ENCODE measurements at places on chromosomes 7 and 10. TPM values are rescaled to one million over a fixed set of nuclear protein-coding genes. Genes with fewer than 3 reads are reported as not detected.

DNA sequence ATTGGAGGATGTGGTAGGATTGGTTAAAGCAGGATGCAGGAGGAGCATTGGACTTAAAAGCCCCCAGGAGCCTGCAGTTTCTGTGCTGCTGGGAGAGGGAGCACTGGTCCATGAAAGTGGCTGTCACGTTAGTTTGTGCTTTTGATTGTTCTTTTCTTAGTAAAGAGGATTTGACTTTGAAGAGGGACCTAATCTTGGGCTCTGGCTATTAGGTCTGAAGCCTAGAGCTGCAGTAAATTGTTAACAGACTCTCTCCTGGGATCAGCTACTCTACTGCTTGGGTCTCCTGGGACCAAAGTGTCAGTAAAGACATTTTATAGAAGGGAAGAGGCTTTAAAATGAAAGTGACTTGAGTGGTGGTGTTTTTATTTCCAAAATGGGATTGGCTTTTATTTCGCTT is 3.7 kb downstream of the ZFYVE27 start:
- peaks cover 22% of the 10 kb centered on the region for H3K36me3 ChIP-seq
- H3K27ac ChIP-seq = no peak overlapping the region
- no peak for DNase-seq
- H3K27me3 ChIP-seq = peaks cover 6% of the 10 kb centered on the region

DNA sequence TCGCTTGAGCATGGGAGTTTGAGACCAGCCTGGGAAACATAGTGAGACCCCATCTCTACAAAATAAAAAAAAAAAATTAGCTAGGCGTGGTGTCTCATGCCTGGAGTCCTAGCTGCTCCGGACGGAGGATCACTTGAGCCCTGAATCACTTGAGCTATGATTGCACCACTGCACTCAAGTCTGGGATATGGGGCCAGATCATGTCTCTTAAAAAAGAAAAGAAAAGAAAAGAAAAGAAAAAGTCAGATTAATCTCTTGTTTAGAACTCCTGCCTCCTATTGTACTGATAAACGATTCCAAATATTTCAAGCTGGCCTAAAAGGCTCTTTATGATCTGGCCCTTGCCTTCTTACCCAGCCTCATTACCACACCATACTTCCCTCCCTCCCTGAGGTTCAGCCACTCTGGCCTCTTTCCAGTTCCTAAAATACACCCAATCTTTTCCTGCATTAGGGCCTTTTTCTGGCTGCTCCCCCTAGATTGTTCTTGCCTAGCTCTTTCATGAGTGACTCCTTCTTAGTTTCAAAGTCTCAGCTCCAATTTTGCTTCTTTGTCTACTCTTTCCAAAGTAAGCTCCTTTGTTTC is 41.7 kb downstream of the VCL start:
- DNase-seq = no peak
- H3K27me3 ChIP-seq = no peaks in the 10 kb centered on the region
- H3K36me3 ChIP-seq = peaks cover 16% of the 10 kb centered on the region
- peak overlapping the region; percentile 57 for H3K27ac ChIP-seq
- H3K4me1 ChIP-seq = peaks cover 21% of the 10 kb centered on the region

- no peak overlapping the region for H3K4me3 ChIP-seq
- no peaks in the 10 kb centered on the region for H3K36me3 ChIP-seq
- DNase-seq = no peak
- H3K27ac ChIP-seq = no peak overlapping the region
These were observed 5.3 kb downstream of the PARD3 start for GRCh38 chr10:34809796-34810195.

DNA sequence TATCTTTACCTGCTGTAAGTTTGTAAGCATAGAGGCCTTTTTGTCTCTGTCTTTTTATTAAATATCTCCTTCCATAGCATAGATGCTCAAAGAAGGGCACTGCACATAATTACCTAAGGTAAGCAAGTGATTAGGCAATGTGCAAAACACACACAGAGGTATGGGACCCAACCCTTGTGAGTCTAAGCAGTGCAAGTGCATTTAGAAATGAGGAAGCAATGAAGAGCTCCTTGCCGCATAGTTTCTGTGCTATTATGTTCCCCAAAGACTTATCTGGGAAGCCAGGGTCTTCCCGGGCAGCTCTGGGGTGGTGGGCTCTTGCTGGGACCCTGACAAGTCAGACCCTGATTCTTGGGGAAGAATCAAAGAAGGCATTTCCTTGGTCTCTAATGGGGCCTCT is 13.5 kb upstream of the MGAM2 start:
- H3K4me3 ChIP-seq = no peak overlapping the region
- no peaks in the 10 kb centered on the region for H3K4me1 ChIP-seq
- H3K36me3 ChIP-seq = no peaks in the 10 kb centered on the region

DNA sequence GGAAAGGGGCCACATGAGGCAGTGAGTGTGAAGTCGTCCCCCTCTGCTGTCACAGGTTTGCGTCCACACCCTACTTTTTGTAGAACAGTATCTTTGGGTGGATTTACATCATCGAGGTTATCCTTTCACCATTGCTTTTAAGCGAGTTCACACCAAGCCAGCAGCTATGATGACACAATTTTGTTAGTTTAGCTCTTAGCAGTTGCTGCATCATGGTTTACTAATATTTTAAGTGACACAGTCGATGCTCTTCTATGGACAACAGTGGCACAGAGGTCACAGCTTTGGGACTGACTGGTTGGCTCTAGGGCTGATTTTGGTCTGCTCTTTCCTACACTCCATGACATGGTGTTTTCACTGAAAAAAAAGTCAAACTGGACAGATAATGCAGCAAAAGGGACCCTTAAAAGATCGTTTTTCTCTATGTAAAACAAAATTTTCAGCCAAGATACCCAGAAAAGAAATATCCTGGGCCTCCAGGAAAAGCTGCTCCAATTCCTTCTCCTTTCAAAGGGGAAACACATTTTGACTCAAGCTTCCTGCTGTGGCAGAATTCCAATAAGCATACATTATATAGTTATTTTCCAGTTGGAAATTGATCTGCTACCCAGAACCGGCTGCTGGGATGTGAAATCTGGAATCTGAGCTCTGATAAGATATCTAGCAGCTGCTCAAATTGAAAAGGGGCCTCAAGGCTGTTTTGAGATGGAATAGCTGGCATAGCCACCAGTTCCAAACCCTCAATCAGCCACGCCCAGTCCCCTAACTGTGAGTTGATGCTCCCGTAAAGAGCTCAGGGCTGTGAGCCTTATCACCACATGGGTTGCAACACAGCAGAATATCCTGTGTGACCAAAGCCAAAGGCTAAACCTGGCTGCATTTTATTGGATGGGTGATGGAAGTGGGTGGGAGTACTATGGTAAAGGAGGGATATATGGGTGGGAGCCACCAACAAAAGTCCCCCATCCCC is 114.2 kb downstream of the SMURF1 start:
- peak overlapping the region; percentile 60 for H3K27ac ChIP-seq
- no peaks in the 10 kb centered on the region for H3K27me3 ChIP-seq
- peaks cover 63% of the 10 kb centered on the region for H3K36me3 ChIP-seq
- no peak overlapping the region for H3K4me3 ChIP-seq
- no peak for DNase-seq
- no peaks in the 10 kb centered on the region for H3K4me1 ChIP-seq

- H3K27me3 ChIP-seq = no peaks in the 10 kb centered on the region
- H3K36me3 ChIP-seq = peaks cover 27% of the 10 kb centered on the region
- H3K4me1 ChIP-seq = peaks cover 4% of the 10 kb centered on the region
- DNase-seq = no peak
These were observed 50.8 kb downstream of the SUFU start for GRCh38 chr10:102554531-102554930.

GRCh38 chr10:61742812-61743211 is 80.1 kb downstream of the CABCOCO1 start:
- H3K4me3 ChIP-seq = no peak overlapping the region
- no peak overlapping the region for H3K27ac ChIP-seq
- peaks cover 16% of the 10 kb centered on the region for H3K4me1 ChIP-seq
- no peaks in the 10 kb centered on the region for H3K27me3 ChIP-seq

DNA sequence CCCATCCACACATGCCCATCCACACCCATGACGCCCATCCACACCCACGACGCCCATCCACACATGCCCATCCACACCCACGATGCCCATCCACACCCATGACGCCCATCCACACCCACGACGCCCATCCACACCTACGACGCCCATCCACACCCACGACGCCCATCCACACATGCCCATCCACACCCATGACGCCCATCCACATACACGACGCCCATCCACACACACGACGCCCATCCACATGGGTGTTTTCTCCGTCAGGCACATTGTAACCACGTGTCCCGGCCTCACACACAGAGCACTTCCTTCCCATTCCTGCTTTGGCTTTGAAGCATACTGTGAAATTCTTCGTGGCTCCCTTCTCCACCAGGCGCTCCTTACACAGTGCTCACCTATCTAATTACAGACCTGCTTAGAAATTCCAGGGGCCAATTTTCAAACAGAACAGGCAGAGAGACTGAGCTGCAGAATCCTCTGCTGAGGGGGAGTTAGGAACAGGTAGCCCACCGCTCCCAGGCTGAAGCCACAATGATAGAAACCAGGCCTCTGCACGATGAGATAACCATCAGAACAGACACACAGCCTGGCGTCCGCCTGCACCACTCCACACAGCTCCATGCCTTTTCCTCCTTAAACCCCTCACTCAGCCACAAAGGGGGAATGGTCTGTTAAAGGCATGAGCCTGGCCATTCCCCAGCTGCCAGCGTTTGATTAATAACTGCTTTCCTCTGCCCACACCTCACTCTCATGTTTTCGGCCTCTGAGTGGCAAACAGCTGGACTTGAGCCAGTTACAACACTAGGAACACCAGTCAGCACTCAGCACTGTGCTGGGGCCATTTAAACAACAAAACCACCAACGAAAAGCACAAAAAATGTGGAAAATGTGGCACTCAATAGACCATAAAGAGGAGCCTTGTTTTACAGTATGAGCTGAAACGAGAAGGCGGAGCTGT is 501.6 kb downstream of the PTPRN2 start:
- no peak for DNase-seq
- no peak overlapping the region for H3K4me3 ChIP-seq
- no peaks in the 10 kb centered on the region for H3K27me3 ChIP-seq
- no peak overlapping the region for H3K27ac ChIP-seq
- no peaks in the 10 kb centered on the region for H3K4me1 ChIP-seq
- H3K36me3 ChIP-seq = peaks cover 7% of the 10 kb centered on the region

The DUSP5 gene
- total RNA-seq = 14.8 TPM

The PGAM1 gene
- 197 TPM for total RNA-seq

GRCh38 chr7:142855756-142856564 is 1.1 kb downstream of the EPHB6 start:
- no peaks in the 10 kb centered on the region for H3K36me3 ChIP-seq
- H3K4me3 ChIP-seq = peak overlapping the region; percentile 71
- peaks cover 14% of the 10 kb centered on the region for H3K27me3 ChIP-seq
- DNase-seq = no peak

DNA sequence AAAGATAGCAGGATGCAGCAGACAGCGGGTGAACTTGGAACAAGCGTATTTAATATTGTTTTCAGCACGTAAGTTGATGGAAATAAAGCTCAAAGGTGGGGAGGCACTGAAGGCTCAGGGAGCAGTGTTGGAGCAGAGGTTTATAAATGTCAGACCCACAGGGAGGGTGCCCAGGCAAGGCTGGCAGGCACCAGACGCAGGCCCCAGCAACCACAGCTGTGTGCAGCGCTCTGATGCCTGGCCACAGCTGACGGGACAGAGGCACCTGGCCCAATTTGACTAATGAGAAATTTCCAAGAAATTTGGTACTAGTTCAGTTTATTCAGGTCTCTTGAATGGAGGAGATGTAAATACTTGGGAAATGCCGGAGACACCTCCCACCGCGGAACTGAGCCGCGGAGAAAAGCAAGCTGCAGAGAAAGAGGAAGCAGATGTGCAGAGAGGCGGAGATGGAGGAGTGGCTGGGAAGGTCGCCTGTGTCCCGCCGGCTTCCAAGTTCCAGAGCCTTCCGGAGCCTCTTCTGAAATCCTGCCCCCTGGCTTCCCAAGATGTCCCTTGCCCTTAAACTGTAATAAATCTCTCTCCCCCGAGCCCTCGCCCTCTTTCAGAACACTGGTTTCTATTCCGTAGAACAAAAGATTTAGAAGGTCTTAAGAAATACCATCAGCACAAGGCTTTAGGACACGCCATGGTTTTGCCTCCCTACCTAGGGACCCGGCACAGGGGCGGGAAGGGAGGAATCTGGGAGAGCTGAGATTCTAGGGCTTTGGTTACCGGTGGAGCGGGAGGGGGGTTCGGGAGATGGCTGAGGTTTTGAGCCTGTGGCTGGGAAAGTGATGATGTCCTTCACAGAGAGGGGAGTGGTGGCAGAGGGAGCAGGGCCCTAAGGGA is 38.4 kb upstream of the PLXNA4 start:
- H3K27me3 ChIP-seq = peaks cover 63% of the 10 kb centered on the region
- H3K4me1 ChIP-seq = peaks cover 16% of the 10 kb centered on the region
- peak overlapping the region; percentile 59 for H3K4me3 ChIP-seq

GRCh38 chr7:27947586-27948278 is 207.8 kb downstream of the TAX1BP1 start:
- H3K4me3 ChIP-seq = no peak overlapping the region
- no peak overlapping the region for H3K27ac ChIP-seq
- H3K27me3 ChIP-seq = no peaks in the 10 kb centered on the region
- H3K36me3 ChIP-seq = no peaks in the 10 kb centered on the region
- no peak for DNase-seq
- H3K4me1 ChIP-seq = peaks cover 17% of the 10 kb centered on the region

DNA sequence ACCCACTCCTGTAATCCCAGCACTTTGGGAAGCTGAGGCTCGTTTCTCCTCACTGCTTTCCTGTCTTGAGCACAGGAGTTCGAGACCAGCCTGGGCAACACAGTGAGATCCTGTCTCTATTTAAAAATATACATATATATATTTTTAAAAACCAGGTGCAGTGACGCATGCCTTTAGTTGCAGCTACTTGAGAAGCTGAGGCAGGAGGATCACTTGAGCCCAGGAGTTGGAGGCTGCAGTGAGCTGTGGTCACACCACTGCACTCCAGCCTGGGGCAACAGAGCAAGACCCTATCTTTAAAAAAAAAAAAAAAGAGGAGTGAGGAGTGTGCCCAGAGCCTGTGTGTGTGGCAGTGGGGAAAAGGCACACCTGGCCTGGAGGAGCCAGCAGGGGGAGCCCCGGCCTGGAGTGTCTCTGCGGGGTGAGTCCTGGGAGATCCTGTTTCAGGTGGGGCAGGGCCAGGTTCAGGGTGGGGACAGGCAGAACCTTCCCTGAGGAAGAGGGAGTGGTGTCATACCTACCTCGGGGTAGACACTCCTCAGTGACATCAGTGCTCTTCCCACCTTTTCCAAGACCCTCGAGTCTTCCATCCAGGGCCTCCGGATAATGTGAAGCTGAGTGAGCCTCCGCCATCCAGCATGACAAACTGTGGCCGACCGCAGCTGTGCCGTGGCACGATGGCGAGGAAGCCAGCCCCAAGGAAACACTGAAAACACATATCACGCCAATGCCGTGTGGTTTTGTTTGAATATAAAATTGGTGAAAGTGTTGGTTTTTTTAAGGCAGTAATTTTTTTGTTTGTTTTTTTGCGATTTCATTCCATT is 9.0 kb upstream of the ARPC1B start:
- peak overlapping the region; percentile 77 for H3K27ac ChIP-seq
- peaks cover 16% of the 10 kb centered on the region for H3K36me3 ChIP-seq
- no peaks in the 10 kb centered on the region for H3K27me3 ChIP-seq
- no peak overlapping the region for H3K4me3 ChIP-seq
- H3K4me1 ChIP-seq = peaks cover 20% of the 10 kb centered on the region

DNA sequence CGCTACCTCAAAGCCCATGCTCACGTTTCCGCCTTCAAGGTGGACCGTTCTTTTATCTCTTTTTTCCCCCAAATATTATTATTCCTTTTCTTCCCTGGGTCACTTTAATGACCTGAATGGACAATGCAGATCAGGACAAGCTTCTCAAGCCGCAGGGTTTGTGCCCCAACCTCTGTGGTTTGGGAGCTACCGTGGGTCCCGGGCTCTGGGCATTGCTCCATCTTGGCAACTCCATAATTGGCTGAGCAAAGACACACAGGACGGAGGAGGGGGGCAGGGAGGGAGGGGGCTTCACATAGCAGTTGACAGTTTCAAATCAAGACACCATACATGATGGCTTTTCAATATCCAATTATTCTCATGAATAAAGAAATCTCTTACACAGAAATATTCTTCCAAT is 308.1 kb upstream of the FZD8 start:
- no peaks in the 10 kb centered on the region for H3K36me3 ChIP-seq
- no peak for DNase-seq
- H3K27me3 ChIP-seq = peaks cover 10% of the 10 kb centered on the region
- peaks cover 15% of the 10 kb centered on the region for H3K4me1 ChIP-seq
- no peak overlapping the region for H3K4me3 ChIP-seq
